ENCODE measurements at places on chromosomes 1 and 21.

GRCh38 chr1:59978026-59978425 is 51.5 kb upstream of the CYP2J2 start:
- DNase-seq: no peak

GRCh38 chr1:31647106-31647505 is 2.4 kb upstream of the PEF1 start:
- DNase-seq: no peak

- DNase-seq: no peak
Measured at GRCh38 chr1:171636141-171636540, 14.1 kb downstream of the MYOCOS start.

DNA sequence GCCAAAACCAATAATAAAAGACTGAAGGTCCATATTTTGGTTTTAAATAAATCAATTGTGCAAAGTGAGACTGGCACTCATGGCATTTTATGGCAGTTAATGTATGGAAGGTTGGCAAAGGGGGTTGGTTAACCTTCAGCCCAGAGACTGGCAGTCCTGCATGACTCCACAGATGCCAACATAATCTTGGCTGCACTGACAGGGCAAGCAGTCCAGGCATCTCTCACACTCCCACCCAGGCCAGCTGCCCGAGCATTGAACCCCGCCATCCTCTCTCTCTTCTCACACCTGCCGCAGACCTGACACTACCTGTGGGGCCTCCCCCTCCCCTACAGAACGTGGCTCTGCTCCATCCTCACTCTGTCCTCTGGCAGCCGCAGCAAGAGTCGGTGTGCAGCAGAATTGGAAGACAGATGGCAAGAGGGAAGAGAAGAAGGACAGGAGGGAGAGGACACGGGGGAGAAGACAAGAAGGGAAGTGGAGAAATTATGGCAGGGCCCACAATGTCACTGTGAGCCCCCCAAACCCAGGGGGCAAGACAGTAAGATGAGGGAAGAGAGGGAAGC is 43.7 kb downstream of the ITPKB start:
- no peak for DNase-seq

GRCh38 chr1:225766967-225767633 is 10.5 kb upstream of the SRP9 start:
- no peak for DNase-seq

DNA sequence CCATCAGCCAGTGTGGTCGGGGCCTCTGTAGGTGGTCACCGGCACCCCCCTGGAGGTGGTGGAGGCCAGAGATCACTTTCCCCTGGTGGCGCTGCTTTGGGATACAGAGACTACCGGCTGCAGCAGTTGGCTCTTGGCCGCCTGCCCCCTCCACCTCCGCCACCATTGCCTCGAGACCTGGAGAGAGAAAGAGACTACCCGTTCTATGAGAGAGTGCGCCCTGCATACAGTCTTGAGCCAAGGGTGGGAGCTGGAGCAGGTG is 961 bp downstream of the RBM15 start:
- DNase-seq: no peak

GRCh38 chr1:173084292-173084691 is 33.6 kb upstream of the TNFSF18 start:
- no peak for DNase-seq

DNA sequence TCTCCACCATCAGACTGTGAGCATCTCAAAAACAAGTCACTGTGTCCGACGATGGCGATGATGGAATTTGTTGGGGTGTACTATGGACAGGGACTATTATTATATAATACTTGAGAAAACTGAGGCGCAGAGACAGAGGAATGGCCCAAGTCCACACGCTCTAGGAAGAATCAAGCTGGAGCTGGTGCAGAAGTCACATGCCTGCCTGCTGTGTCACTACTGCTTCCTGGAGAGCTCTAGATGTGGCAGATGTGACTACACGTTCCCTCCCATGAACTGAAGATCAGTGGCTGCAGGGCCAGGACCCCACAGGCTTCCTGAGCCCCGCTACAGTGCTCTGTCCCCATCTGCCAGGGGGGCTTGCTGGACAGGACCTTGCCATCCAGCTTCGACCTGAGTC is 56.9 kb downstream of the TRABD2B start:
- DNase-seq: no peak

GRCh38 chr1:86396498-86396890 is 371 bp upstream of the ODF2L start:
- DNase-seq: peak; percentile 14

DNA sequence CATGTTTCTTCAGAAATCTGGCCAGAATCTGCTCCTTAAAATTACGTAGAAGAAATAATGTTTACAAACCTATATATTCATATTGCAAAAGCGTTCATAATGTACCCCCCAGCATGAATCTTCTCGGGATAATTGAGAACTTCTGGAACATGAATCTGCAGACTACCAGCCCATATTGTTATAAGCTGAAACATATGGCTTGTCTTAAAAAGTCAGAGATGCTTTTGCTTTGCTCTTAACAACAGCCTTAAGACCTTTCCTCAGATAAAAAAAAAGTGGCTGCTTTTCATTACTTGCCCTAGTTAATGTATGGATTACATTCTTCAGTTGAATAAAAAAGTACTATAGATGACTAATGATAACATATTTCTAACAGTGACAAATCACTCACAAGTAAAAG is 15.0 kb upstream of the ZZZ3 start:
- DNase-seq: no peak

DNA sequence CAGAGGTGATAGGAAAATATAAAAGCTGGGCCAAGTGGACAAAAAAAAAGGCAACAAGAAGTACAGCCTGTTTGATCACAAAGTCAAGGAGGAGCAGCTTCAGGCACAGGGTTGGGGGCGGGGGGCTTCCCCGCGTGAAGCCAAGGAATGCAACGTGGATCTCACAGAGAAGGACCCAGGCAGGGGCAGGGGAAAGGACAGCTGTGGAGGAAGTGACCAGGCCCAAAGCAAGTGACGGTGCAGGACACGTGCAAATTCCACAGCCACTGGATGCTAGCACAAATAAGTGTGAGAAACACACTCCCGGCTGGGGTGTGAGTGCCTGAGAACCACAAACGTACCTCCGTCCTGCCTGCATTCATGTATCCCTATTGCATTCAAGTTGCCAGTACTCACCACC is 77.7 kb upstream of the DSCAM start:
- no peak for DNase-seq

DNA sequence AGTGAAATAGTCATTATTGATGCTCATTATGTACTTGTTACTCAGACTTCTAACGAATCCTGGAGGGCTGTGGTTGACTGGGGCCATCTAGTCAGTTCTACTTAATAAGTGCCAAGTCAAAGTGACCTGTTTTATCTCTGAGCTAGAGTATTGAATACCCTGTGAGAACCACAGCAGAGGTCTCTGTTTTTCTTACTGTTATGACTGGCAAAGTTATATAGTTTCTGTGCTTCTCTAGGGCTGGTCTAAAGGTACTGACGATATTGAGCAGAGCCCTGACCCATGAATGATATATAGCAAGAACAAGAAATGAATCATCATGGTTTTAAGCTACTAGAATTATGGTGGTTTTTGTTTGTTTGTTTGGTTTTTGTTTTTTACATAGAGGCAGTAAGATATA is 555.8 kb downstream of the PLA2G4A start:
- DNase-seq: no peak

DNA sequence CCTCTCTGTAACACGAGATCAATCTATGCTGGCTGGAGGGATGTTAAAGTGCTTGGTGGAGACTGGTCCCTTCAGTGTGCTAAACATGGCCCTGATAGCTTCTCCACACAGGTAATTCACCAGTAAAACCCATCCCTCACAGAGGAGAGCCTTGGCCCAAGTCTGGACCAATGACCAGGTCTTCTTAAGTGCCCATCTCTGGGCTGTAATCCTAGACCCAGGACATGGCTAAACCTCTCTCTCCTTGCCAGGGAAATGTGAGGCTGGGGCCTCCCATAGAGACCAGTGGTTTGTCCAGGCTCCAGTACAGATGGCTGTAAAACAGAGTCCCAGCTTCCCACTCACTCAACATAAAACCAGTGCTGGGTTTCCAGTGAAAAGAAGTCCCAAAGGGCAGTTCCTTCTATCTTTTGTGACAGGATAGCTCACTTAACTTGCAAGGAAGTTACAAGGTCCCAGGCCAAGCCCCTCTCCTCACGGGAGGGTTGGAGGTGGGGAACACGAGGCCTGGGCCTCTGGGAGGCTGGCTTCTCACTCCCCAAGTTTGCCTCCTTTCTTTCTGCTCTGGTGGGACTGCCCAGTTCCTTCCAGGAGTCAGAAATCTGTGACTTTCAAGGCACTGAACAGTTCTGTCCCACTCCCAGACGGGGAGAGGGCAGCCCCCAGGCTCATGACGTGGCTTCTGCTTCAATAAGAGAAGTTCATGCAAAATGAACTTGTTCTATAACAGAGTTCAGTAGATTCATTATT is 2.2 kb upstream of the KIF17 start:
- DNase-seq: no peak

GRCh38 chr1:44903011-44903680 is 60.1 kb upstream of the PTCH2 start:
- no peak for DNase-seq

- no peak for DNase-seq
Measured at GRCh38 chr1:233599542-233600073, 14.3 kb upstream of the KCNK1 start.

GRCh38 chr1:180622658-180623508 is 8.9 kb upstream of the XPR1 start:
- no peak for DNase-seq

DNA sequence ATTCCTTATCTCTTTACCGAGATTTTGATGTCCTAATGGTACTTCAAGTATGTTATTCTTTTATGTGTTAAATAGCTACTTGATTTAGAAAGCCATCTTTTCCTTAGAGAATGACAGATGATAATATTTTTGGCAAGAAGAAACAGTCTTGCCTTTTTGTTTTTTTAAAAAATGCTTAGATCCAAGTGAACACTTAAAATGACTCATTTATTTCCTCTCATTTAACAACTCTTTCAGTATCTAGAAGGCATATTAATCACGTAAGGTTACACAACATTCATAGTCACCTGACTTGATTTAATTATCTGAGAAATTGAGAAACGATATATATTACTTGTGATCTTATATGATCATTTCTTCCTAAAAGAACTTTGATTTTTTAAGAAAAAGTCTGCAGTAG is 52.4 kb downstream of the SUCO start:
- DNase-seq: no peak

DNA sequence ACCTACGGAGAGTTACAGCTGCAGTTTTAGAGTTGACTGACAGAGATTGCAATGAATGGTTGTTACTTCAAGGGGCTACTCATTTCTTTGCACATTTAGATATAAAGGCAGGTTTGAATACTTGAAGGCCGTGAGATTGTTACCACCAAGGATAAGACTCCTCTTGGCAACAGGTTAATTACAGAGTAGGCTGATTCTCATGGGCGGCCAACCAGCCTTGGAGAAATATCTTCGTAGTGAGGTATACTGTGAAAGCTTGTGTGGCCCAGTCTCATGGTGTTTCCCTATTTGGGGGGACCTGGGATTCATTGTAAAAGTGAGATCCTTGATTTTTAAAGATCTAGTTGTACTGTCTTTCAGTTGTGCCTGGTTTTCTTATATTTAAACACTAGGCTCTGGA is 103.2 kb upstream of the OLFM3 start:
- no peak for DNase-seq

- no peak for DNase-seq
Measured at GRCh38 chr1:219585837-219586455, 27.0 kb downstream of the ZC3H11B start.

- DNase-seq: no peak
Measured at GRCh38 chr1:169106921-169107602, 572 bp downstream of the ATP1B1 start.

- no peak for DNase-seq
Measured at GRCh38 chr1:42788021-42788420, 3.2 kb downstream of the TMEM269 start.

DNA sequence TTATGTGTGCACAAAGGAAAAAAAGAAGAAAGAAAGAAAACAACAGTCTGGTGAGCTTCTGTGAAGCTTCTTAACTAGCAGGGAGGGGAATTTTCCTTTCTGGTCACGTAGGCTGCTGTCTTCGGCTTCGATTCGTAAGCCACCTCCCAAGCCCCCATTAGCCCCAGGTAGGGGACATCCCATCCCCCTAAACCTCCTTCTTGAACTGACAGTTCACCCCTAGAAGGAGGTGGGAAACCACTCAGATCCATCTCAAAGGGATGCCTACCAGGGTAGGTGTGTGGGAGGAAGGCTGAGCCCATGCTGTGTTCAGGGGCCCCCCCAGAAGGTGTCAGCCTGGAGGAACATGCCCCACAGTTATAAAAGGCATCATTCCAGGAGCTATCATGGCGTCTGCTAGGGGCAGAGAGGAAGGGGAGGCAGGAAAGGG is 25.8 kb downstream of the CD247 start:
- DNase-seq: no peak

DNA sequence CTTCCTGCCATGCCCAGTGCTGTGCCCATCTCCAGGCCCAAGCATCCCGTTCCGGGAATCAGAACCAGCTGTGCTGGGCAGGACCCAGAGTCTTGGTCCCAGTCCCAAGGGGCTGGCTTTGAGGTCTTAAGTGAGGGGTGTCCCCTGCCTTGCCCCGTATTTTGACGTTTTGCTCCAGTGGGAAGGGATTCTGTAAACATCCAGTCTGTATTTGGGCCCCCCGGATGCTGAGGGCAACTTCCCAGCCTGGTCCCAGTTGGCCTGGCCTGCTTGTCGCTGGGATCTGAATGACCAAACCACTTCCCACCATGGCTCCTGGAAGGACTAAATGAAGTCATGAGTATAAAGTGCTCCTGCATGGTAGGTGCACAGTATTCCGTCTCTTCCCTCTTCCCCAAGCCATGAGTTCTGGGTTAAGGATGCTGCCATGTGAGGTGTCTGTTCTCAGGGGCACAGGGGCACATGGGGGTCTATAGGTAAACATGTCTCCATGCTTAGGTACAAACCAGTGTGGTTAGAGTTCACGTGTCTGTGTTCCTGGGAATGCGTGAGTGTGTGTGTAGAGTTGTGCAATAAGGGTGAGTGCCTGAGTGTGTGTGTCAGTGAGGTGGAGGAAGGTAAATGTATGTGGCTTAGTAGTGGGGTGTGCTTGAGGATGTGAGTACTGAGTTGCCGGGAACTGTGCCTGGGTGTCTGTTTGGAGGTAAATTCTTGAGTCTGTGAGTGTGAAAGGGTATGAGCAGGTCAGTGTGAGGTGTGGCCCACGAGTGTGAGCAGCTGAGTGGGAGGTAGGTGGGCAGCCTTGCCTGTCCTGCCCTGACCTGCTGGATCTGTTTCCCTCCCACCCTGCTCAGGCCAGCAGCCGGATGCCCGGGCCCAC is 1.5 kb downstream of the B4GALT2 start:
- no peak for DNase-seq

GRCh38 chr1:157653494-157653873 is 47.1 kb downstream of the FCRL3 start:
- no peak for DNase-seq

GRCh38 chr21:25916226-25916625 is 181.5 kb downstream of the GABPA start:
- DNase-seq: no peak

DNA sequence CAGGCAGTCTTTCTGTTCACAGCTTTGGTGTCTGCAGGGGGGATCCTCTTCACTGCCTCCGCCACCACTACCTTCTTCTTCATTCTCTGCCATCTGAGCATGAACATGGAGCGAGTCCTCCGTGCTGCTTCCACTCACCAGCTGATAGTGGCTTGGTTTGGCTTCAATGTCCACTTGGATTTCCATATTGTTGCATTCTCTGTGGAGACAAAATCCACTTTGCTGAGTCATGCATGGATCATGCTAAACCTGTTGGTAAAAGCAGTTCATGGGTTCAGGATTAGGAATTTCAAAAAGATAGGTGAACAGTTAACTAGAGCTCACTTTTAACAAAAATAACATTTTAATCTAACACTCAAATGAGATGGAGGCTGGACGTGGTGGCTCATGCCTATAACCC is 27.5 kb downstream of the RNF19B start:
- DNase-seq: no peak

GRCh38 chr1:60359431-60359830 is 285.9 kb upstream of the C1orf87 start:
- no peak for DNase-seq

All from effector memory CD4-positive, alpha-beta T cell (primary cell).